ENCODE measurements at places on chromosomes 7 and 10. TPM values are rescaled to one million over a fixed set of nuclear protein-coding genes. Genes with fewer than 3 reads are reported as not detected.
A peak's percentile ranks its signal among the peaks of the same experiment; 100 is the strongest.

- no peaks in the 10 kb centered on the region for H3K4me1 ChIP-seq
- H3K36me3 ChIP-seq, result peaks cover 2% of the 10 kb centered on the region
- no peak overlapping the region for H3K4me3 ChIP-seq
- H3K27me3 ChIP-seq, result no peaks in the 10 kb centered on the region
Observed at GRCh38 chr10:28575852-28576251, 42.9 kb downstream of the WAC start.

- no peaks in the 10 kb centered on the region for H3K27me3 ChIP-seq
- no peaks in the 10 kb centered on the region for H3K4me1 ChIP-seq
- peak; percentile 4 for DNase-seq
- no peak overlapping the region for H3K4me3 ChIP-seq
Observed at GRCh38 chr10:92011560-92012214, 88.1 kb downstream of the BTAF1 start.

DNA sequence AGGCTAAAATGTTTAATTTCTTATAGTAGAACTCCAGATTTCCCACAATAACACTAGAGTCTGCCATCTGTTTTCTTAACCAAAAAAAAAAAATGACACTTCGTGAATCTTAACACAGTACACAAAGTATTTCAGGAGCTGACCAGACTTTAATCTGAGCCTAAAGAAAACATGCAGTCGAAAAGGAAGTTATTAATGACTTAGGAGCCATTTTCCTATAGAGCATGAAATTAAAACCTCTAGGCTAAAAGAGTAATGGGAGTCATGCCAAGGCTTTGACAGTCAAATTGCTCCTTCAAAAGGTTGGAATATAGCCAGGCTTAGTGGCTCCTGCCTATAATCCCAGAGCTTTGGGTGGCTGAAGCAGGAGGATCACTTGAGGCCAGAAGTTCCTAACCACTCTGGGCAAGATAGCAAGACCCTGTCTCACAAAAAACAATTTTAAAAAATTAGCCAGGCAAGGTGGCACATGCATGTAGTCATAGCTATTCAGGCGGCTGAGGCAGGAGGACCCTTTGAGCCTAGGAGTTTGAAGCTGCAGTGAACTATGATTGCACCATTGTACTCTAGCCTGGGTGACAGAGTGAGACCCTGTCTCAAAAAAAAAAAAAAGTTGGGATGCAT lies 13.6 kb downstream of the MICU1 start:
- no peak overlapping the region for H3K27ac ChIP-seq
- no peaks in the 10 kb centered on the region for H3K27me3 ChIP-seq
- H3K4me1 ChIP-seq, result peaks cover 2% of the 10 kb centered on the region
- no peak for DNase-seq
- H3K4me3 ChIP-seq, result no peak overlapping the region
- no peaks in the 10 kb centered on the region for H3K36me3 ChIP-seq

DNA sequence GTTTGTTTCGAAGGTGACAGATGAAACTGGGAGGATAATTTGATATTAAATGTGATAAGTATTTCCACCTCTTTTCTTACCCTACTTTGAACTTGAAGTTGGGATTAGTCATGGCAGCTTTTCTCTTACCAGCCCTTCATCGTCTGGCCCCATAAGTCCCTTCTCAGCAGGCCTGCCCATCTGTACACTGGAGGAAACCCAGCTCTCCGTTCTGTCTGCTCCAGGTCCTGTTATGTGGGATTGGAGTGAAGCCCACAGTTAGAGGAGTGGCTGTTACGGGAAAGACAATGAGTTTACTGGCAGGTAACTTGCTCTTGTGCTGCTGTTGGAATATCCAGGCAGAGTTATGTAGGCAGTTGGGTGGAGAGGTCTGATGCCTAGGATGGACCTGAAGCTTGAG lies 127.3 kb downstream of the CAMK1D start:
- H3K4me1 ChIP-seq, result no peaks in the 10 kb centered on the region
- no peaks in the 10 kb centered on the region for H3K27me3 ChIP-seq
- no peak overlapping the region for H3K27ac ChIP-seq

DNA sequence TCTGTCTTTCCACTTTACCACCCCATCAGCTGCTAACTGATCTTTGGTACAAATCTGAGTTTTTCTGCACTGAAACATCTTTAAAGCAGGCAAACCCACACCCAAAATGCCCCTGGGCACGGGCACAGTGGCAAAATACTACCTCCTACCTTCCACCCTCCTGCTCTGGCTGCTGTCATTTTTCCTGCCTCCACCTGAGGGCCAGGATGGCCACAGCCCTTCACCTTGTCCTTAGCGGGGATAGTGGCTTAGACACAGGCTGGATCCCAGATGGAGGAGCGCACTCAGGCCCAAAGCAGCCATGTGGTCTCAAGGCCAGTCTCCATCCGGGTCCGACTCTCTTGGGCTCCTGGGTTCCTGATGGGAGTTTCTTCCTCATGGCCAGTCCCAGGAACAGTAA lies 98.3 kb downstream of the HIF1AN start:
- no peaks in the 10 kb centered on the region for H3K36me3 ChIP-seq
- no peaks in the 10 kb centered on the region for H3K4me1 ChIP-seq
- no peak for DNase-seq
- H3K27me3 ChIP-seq, result no peaks in the 10 kb centered on the region
- no peak overlapping the region for H3K27ac ChIP-seq

DNA sequence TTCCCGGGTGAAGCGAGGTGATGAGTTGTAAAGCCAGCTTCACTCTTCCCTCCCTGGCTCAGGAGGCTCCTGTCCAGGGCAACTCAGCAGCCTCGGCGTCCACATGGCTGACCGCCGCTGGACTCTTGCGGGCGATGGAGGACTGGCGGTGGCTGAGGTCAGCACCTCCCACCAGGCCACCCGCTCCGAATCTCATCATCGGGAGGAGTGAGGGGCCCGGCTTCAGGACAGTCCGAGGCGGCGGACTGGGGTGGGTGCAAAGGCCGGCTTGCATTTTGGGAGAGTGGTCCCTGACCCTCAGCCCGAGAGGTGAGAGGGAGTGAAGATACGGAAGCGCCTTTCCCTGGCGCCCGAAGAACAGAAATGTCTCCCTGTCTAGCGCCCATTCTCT lies 759 bp downstream of the DNAJB12 start:
- H3K27ac ChIP-seq, result peak overlapping the region; percentile 81
- DNase-seq, result no peak
- peaks cover 15% of the 10 kb centered on the region for H3K4me1 ChIP-seq
- no peaks in the 10 kb centered on the region for H3K27me3 ChIP-seq
- H3K4me3 ChIP-seq, result peak overlapping the region; percentile 67
- no peaks in the 10 kb centered on the region for H3K36me3 ChIP-seq

The HOXA13 gene
- polyA plus RNA-seq, result not detected

The TMEM229A gene
- polyA plus RNA-seq, result 2.7 TPM

The AGR2 gene
- 128 TPM for polyA plus RNA-seq

The OPALIN gene
- not detected for polyA plus RNA-seq

The C10orf90 gene
- not detected for polyA plus RNA-seq

All from small intestine (tissue), 16 donors.